ENCODE measurements at places on chromosomes 2 and 18. TPM values are rescaled to one million over a fixed set of nuclear protein-coding genes. Genes with fewer than 3 reads are reported as not detected.

RNU2-63P gene
- total RNA-seq: not detected

MAPK4 gene
- not detected for total RNA-seq

DNA sequence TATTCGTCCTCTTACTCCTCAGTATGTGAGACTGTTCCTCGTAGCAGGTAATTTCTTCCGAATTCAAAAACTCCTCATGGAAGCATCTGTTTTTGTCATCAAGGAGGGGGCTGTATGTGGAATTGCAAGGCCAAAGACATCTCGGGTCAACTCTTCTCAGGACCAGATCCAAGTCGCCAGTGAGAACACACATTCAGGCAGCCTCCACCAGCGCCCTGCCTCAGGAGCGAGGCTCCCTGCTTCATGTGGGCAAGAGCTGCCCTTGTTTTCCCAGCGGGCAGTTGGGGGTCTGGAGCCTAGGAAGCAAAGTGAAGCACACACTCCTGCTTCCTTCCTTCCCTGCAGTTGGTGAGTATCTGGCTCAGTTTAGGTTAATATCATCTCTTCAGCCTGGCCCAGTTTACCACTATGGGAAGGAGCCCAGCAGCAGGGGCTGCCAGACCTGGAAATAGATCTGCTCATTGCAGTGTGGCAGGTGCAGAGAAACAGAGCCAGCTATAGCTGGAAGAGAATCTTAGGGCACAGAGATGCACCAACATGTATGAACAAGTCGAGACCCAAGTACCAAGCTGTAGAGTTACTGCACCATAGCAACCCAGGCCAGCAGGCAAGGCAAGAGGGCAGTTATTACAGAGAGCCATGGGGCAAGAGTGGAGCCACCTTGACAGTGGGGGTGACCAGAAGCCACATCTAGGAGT, 25.3 kb downstream of the TMEM127 start:
- DNase-seq: no peak

- no peak for DNase-seq
Observed at GRCh38 chr2:10720306-10720705, 1.1 kb upstream of the ATP6V1C2 start.

- DNase-seq: no peak
Observed at GRCh38 chr18:22513721-22514481, 96.2 kb upstream of the CTAGE1 start.

Measured in M059J (cell line).